ENCODE measurements at places on chromosomes 1 and 21.
A peak's percentile ranks its signal among the peaks of the same experiment; 100 is the strongest.

- no peak overlapping the region for H3K4me3 ChIP-seq
- no peak overlapping the region for H3K27ac ChIP-seq
- no peaks in the 10 kb centered on the region for H3K27me3 ChIP-seq
- peaks cover 17% of the 10 kb centered on the region for H3K4me1 ChIP-seq
- no peak for DNase-seq
- H3K36me3 ChIP-seq = no peaks in the 10 kb centered on the region
Measured at GRCh38 chr1:27136236-27136551, 18.7 kb downstream of the SLC9A1 start.

GRCh38 chr1:33576821-33577599 is 104.6 kb downstream of the ZSCAN20 start:
- H3K4me3 ChIP-seq = no peak overlapping the region
- H3K36me3 ChIP-seq = no peaks in the 10 kb centered on the region
- H3K4me1 ChIP-seq = no peaks in the 10 kb centered on the region
- DNase-seq = no peak
- no peak overlapping the region for H3K27ac ChIP-seq

DNA sequence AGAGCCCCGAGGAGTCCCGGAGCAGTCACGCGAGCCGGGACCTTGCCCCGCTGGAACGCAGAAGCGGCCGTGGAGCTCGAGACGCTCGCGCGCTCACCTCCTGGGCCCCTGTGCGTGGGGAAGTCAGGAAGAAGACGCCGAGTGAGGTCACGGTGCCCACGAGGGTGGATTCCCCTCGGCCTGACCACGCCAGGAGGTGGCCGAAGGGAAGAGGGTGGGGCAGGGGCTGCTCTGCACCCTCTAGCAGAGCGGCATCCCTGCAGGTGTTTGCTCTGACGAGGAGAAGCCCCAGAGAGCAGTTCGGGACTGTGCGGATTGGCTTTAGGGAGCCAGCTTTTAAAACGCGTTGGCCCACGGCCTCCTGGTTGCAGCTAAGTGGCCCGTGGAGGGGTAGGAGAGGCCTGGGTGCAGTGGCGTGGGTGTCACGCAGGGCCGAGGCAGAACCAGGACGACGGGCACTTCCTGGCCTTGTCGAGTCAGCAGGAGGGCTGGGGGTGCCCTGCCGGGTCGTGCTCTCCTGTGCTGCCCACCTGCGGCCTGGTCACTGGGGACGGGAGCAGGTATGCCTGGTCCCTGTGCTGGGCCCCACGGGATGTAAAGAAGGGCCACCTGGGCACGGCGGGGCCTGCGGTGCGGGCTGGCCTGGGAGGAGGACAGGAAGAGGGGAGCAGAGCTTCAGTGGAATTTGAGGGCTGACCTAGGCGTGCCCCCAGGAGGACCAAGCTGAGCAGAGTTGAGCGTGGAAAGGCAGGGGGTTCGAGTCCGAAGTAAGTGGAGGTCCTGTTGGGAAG is 1.0 kb downstream of the PDXK start:
- H3K27me3 ChIP-seq = peaks cover 4% of the 10 kb centered on the region
- no peak for DNase-seq
- H3K4me1 ChIP-seq = peaks cover 13% of the 10 kb centered on the region
- peak overlapping the region; percentile 75 for H3K4me3 ChIP-seq

DNA sequence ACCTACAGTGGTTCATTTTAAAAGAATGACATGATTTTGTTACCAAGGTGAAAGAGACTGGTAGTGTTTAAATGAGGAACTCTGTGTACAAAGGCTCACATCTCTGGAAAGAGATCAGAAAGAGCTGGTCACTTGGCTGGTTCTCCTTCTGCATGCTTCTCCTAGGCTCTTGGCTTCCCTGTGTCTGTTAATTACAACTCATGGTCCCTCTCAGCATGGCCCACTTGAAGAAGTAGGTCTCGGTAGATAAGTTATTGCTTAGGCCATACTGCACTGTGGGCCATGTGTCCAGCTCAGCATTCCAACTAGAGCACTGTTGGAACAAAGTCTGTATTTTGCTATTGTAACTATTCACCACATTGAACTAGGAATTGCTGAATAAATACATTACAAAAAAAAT is 91.1 kb downstream of the KIAA0319L start:
- no peaks in the 10 kb centered on the region for H3K4me1 ChIP-seq
- peaks cover 20% of the 10 kb centered on the region for H3K36me3 ChIP-seq
- no peaks in the 10 kb centered on the region for H3K27me3 ChIP-seq
- H3K27ac ChIP-seq = no peak overlapping the region
